T1000 (cell line): ENCODE measurements at places on chromosomes 1 and 21.

DNA sequence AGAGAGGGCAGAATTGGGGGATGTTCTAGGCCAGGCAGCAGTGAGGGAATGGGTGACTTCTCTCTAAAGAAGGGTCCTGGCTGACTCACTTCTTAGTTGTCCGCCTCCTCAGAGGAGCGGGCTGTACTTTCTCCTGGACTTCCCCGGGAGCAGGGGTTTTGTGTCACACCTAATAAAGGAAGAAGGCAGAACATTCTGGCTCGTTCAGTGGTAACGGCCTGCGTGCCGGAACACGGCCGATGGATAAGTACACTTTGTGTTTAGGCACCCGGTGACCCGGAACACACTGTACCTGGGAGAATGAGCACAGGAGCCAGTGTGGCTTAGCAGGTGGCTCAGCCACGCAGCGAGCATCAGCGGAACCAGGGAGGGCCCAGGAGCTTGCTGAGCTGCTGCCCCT lies 84.7 kb downstream of the FBXO2 start:
- no peak for DNase-seq

DNA sequence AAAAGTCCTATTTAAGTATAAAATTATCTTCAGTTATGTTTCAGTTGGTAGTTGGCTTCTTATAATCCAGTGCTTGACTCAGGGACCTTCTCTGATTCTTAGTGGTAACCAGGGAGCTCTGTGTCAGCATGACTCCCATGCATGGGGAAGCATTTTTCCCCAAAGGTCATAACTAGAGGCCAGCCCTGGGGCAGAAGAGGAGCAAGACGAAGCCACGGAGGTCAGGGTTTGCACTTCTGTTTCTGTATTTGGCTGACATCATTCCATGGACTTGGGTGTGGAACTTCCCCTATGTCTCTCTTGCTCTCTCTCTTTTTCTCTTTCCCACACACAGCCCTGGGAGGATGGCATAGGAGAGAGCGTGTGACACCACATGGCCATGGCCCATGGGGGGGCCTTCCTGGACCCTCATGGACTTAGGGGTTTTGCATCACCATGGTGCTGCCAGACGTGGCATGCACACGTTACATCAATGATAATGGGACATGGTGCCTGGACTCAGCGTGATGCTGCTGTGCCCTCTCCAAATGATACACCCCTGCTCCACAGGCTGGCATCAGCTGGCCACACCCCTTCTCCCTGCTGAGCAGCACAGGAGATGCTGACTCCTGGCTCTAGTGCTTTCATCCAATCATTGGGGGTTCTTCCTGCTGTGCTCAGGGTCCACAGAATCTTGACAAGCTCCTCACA lies 260.5 kb downstream of the KCNJ6 start:
- DNase-seq, result no peak

DNA sequence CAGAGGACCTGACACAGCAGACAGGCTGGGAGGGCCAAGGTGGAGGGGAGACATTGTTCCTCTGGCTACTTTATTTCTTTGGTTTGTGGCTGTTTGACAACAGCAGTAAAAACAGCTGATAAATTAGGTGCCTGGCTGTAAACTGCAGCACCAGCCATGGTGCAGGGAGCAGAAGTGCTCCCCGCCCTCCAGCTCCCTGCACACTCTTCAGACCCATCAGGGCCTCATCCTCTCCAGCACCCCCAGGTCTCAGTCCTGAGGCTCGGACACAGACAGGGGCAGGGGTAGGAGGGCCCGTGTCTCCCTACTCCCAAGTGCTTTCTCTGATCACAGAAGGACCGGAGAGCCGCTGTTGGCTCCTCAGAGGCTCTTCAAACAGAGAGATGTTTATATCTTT lies 17.7 kb upstream of the LRRN2 start:
- DNase-seq, result no peak

- no peak for DNase-seq
These were observed 158.2 kb downstream of the ZSCAN20 start for GRCh38 chr1:33630686-33631085.

GRCh38 chr1:6637770-6638169 lies 13.1 kb downstream of the THAP3 start:
- DNase-seq, result no peak
